BJ (cell line): ENCODE measurements at places on chromosomes 11 and 22.

- no peak for DNase-seq
Measured at GRCh38 chr11:63375434-63375833, 5.8 kb downstream of the SLC22A9 start.

DNA sequence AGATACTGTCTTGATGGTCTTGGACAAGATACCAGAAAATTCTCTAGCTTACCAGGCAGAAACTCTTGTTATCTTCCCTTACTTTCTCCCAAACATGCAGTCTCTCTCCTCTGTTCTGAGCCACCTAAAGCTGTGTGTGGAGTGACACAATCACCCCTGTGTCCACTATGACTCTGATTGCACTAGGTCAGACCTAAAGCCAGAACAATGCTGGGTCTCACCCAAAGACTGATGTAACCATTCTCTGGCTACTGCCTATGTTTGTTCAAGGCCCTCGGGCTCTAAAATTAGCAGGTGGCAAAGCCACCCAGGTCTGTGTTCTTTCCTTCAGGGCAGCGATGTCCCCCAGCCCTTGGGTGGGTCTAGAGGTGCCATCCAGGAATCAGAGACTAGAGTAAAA is 200.5 kb downstream of the KCNA4 start:
- no peak for DNase-seq

DNA sequence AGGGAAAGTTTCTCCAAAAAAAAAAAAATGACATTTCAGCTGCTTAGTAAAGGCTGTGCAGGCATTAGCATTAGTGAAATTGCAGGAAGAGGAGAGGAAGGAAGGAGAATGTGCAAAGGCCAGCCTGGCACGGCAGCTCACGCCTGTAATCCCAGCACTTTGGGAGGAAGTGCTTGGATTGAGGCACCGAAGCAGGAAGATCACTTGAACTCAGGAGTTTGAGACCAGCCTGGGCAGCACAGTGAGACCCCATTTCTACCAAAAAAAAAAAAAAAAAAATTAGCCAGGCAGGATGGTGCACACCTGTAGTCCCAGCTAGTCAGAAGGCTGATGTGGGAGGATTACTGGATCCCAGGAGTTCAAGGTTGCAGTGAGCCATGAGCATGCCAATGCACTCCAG is 7.8 kb downstream of the TRIOBP start:
- DNase-seq, result no peak

DNA sequence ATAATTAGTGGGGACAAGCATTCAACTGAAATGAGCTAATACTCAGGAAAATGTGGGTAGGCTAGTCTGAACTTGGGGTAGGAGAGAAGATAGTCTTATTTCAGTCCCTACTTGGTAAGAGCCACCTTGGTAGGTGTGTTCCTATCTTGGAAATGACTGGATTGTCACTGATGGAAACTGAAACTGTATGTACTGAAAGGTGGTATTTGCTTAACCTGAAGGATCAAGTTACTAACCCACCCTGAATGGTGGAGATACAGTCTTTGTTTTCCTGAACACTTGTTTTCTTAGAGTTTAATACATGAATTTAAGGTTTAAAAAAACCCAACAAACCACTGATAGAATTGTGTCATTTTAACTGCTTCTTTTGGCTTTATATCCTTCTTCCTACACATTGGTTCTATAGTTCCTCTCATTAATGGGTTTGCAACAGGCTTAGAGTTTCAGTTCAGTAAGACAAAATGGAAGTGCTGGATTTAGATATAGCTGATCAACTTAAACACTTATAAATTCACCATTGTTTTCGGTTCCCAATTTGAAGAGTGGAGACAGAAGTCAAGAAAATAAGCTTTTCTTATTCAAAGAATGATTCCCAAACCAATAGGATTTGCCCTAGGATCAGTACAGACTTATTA is 4.2 kb downstream of the FAR1 start:
- no peak for DNase-seq
